ENCODE measurements at places on chromosomes 4 and X.

DNA sequence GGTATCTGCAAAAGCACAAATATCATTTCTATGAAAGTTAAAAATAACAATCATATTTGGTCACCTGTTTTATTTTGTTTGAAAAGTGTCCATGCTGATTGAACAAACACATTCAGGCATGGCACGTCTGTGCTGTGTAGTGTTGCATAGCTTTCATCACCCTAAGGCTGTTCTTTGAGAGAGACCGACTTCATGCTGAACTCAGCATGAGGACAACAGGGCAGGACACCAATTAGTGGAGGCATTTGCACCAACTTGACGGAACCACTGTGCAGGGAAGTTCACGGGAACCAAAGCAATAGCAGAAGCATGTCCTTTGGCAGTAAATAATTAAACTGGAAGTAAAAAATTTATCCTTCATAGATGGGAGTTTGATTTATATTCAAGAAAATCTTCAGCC is 158.4 kb upstream of the SLC7A11 start:
- H3K4me1 ChIP-seq: peaks cover 7% of the 10 kb centered on the region
- no peaks in the 10 kb centered on the region for H3K36me3 ChIP-seq
- ATAC-seq: no peak
- H3K4me3 ChIP-seq: no peak overlapping the region
- H3K27ac ChIP-seq: no peak overlapping the region
- no peaks in the 10 kb centered on the region for H3K27me3 ChIP-seq

- H3K27ac ChIP-seq: peak overlapping the region; percentile 87
- H3K27me3 ChIP-seq: no peaks in the 10 kb centered on the region
- peaks cover 4% of the 10 kb centered on the region for H3K36me3 ChIP-seq
- peak; percentile 98 for ATAC-seq
- peak overlapping the region; percentile 49 for H3K4me3 ChIP-seq
These were observed 40.0 kb upstream of the IRF2 start for GRCh38 chr4:184514121-184514988.

GRCh38 chrX:153969904-153970356 is 1.7 kb downstream of the HCFC1 start:
- H3K36me3 ChIP-seq: peaks cover 33% of the 10 kb centered on the region
- H3K27me3 ChIP-seq: no peaks in the 10 kb centered on the region
- peaks cover 66% of the 10 kb centered on the region for H3K4me1 ChIP-seq
- peak overlapping the region; percentile 100 for H3K4me3 ChIP-seq
- no peak for ATAC-seq

DNA sequence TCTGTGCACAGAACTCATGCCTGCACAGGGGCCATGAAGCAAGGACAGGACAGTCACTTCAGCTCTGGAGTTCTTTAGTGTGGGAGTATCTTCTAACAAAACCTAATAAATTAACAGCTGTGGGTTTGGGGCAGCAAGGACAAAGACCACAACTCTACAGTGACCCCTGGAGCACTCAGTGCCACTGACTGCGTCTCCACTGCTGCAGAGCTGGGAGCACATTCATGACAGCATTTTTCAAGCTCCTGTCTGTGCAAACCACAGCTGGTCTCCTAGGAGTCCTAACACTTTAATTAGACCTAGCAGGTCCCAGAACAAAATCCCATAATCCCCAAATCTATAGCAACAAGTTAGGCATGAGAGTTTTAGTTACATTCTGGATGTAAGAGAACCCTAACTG is 76.5 kb downstream of the RTL9 start:
- no peak overlapping the region for H3K27ac ChIP-seq
- no peaks in the 10 kb centered on the region for H3K4me1 ChIP-seq
- peaks cover 19% of the 10 kb centered on the region for H3K27me3 ChIP-seq
- ATAC-seq: no peak
- H3K4me3 ChIP-seq: no peak overlapping the region
- H3K36me3 ChIP-seq: no peaks in the 10 kb centered on the region

DNA sequence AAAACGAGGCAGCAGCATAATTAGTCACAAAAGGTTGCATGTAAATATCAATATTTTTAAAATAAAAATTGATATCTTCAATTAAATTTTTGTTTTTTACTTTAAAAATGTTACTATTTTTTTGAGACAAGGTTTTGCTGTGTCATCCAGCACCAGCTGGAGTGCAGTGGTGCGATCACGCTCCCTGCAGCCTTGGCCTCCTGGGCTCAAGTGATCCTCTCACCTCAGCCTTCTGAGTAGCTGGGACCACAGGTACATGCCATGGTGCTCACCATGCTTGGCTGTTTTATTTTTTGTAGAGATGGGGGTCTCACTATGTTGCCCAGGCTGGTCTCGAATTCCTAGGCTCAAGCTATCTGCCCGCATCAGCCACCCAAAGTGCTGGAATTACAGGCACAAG is 96.8 kb upstream of the FRAS1 start:
- H3K36me3 ChIP-seq: no peaks in the 10 kb centered on the region
- no peaks in the 10 kb centered on the region for H3K4me1 ChIP-seq
- no peak overlapping the region for H3K4me3 ChIP-seq
- H3K27ac ChIP-seq: no peak overlapping the region

DNA sequence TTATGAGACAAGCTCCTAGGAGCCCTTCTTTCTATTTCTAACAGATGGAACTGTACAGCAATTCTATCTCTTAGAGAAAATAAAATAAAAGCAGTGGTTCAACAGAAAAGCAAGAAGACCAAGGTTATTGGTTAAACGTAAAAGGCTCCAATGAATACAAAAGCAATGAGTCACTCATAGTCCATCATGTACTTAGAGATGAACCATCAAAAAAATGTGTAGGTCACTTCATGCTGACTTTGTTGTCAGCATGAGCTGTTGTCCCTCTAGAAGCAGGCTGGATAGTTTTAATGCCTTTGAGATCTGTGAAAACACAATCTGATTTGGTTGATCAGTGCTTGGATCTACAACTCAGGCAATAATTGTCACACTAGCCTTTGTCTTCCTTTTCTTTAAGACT is 378.6 kb upstream of the ANXA10 start:
- ATAC-seq: no peak
- no peak overlapping the region for H3K27ac ChIP-seq
- H3K27me3 ChIP-seq: no peaks in the 10 kb centered on the region
- H3K4me3 ChIP-seq: no peak overlapping the region

DNA sequence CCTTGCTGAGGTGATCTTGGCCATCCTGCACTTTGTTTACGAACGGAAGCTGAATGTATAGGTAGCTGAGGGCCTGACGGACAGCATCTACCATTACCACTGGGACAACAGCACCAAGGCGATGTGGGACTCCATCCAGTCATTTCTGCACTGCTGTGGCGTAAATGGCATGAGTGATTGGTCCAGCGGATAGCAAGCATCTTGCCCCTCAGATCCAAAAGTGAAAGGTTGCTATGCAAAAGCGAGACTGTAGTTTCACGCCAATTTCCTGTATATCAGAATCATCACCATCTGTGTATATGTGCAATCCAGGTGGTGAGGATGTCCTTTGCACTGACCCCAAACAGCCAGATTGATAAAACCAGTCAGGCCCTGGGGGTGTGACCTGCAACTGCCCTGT is 4.2 kb upstream of the PYURF start:
- H3K4me3 ChIP-seq: no peak overlapping the region
- H3K27me3 ChIP-seq: no peaks in the 10 kb centered on the region
- H3K36me3 ChIP-seq: no peaks in the 10 kb centered on the region
- peak overlapping the region; percentile 46 for H3K27ac ChIP-seq

DNA sequence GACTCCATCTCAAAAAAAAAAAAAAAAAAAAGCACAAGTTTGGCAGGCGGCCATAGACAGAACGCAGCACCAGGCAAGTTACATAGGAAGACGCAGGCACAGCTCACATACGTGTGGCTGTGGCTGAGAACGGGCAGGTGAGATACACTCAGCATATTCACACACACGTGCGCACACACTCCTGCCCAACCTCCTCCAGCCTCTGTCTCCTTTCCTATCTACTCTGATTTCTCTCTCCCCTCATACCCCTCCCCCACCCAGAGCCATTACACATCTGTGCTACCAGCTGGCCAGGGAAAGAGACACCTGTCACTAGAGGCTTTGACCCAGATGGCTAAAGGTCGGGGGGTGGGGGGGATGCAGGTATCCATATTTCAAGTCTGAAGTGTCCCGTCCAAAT is 2.2 kb upstream of the SLC38A5 start:
- no peak for ATAC-seq
- H3K27me3 ChIP-seq: no peaks in the 10 kb centered on the region
- no peak overlapping the region for H3K27ac ChIP-seq
- peaks cover under 1% of the 10 kb centered on the region for H3K36me3 ChIP-seq
- peaks cover 35% of the 10 kb centered on the region for H3K4me1 ChIP-seq
- H3K4me3 ChIP-seq: no peak overlapping the region

DNA sequence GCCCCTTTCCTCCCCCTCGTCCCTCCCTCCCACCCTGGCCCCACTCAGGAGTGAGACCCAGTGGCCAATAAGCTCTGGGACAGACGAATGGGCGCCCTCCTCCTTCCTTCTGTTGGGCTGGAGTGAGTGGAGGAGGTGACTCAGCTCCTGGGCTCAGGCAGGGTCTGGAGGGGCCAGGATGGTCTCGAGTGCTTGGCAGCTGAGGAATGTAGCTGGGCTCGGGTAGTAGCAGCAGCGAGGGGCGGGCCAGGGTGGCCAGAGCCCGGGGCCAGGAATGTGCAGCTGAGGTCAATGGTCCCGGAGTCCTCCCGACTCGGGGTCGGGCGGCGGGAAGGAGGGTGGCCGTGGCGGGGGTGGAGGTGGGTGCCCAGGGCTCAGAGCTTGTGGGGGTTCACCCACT is 15.0 kb downstream of the G6PD start:
- peaks cover 18% of the 10 kb centered on the region for H3K4me1 ChIP-seq
- no peak overlapping the region for H3K27ac ChIP-seq
- no peak overlapping the region for H3K4me3 ChIP-seq
- H3K36me3 ChIP-seq: peaks cover 24% of the 10 kb centered on the region
- H3K27me3 ChIP-seq: no peaks in the 10 kb centered on the region

DNA sequence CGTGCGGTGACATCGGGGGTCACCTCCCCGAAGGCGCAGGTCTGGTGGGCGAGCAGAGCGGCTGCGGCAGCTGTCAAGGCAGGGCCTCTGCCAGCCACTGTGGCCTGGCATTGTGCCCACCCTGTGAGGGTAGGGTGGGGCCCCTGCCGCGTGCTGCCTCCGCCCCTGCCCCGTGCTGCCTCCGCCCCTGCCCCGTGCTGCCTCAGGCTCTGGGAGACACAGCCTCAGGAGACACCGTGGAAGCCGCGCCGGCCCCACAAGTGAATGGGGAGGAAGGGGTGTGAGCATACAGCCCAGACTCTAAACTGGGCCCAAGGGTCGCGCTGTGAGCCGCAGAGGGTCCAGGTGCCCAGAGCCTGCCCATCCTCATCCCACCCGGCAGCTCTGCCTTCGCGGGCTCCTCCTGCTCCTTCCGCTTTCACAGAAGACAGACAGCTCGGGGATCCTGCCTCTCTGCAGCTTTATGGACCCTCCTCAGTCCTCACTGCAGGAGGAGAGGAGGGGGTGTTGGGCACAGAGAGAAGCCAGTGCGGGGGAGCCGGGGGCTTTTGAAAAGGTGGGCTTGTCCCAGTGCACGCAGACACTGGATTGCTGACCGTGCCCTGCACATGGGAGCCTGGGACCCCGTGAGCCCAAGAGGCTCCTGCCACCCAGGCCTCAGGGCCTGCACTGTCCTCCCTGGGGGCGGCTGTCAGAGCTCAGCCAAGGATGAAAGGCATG is 27.4 kb downstream of the PCGF3 start:
- H3K36me3 ChIP-seq: peaks cover 46% of the 10 kb centered on the region
- H3K27me3 ChIP-seq: no peaks in the 10 kb centered on the region
- H3K4me1 ChIP-seq: peaks cover under 1% of the 10 kb centered on the region

DNA sequence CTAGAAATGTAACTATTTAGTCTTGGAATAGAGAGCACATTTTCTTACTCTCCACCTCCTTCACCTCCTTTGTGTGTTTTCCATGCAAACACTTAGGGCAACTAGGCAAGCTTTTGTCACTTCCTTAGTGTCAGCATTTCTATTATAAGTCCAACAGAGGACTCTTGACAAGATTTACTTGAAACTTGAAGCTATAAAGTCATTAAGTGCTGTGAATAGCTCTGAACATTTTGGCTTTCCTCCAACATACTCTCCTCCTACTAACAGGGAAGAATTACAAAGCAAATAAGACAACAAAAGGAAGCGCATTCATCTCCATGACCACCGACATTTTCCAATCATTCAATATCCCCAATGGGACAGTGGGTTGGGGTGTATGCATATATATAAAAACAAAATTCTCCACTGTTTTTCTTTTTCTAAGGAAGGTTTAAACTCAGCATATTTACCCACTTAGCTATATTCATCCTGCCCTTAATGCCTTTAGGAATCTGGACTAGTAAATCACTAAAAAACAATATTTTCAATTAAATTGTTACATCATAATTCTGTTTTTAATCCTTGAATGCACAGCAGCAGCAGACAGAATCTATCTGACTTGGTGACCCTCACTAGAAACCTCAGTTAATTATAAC is 264.6 kb downstream of the SNCA start:
- no peaks in the 10 kb centered on the region for H3K4me1 ChIP-seq
- no peak overlapping the region for H3K4me3 ChIP-seq
- no peak for ATAC-seq
- peaks cover 12% of the 10 kb centered on the region for H3K27me3 ChIP-seq

GRCh38 chr4:20565075-20565721 is 135.1 kb upstream of the PACRGL start:
- no peak overlapping the region for H3K4me3 ChIP-seq
- no peaks in the 10 kb centered on the region for H3K36me3 ChIP-seq
- no peak overlapping the region for H3K27ac ChIP-seq

DNA sequence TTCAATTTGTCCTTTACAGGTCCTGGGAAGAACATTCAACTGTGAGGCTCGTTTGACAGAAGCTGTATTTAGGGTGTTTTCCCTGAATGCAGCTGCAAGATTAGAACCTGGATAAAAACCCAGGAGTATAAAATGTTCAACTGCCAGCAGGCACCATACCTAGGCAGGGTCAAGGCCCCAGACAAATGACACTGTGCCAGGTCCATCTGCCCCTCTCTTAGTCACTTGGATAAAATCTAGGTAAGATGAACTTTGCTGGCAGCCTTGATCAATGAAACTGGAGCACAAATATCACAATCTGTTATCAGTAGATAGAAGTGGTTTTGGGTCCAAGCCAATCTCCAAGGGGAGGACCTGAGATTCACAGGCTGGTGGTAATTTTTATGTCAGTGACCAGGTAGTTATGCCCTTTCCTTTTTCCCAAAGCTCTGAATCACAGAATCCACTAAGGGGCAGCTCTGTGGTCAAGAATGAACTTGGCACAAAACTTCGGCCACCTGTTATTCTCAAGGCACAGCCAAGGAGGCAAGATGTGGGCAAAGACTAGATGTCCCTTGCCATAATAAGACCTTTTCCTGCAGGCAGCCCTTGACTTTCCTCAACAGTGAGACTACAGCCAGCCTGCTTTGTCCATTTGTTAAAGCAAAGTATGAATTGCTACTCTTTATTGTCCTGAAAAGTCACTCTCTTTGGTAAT is 501.0 kb downstream of the PPARGC1A start:
- no peaks in the 10 kb centered on the region for H3K27me3 ChIP-seq
- H3K4me3 ChIP-seq: no peak overlapping the region
- ATAC-seq: no peak
- no peak overlapping the region for H3K27ac ChIP-seq
